ENCODE measurements at places on chromosomes 3 and 15. TPM values are rescaled to one million over a fixed set of nuclear protein-coding genes. Genes with fewer than 3 reads are reported as not detected.

Gene SLC27A2
- total RNA-seq: 24.3 TPM

Gene KPNA4
- total RNA-seq: 48.4 TPM

Gene COL6A5
- total RNA-seq: not detected

Gene EIF2A
- total RNA-seq: 137 TPM

Gene SYNPR
- total RNA-seq: not detected

Gene EPHA3
- total RNA-seq: not detected

Gene SELENOT
- total RNA-seq: 105 TPM

Gene NR1I2
- 0.36 TPM for total RNA-seq

Gene CELF6
- 0.19 TPM for total RNA-seq

Gene ASB14
- total RNA-seq: not detected

Gene SPATA12
- total RNA-seq: not detected

Gene TRH
- total RNA-seq: not detected

Gene FOXB1
- 1.5 TPM for total RNA-seq

Gene ADGRG7
- not detected for total RNA-seq

Gene TMEM39A
- total RNA-seq: 34.3 TPM

Gene KLHL18
- 23.7 TPM for total RNA-seq

Gene MUC20
- total RNA-seq: 0.73 TPM

Gene CYP1A1
- 0.64 TPM for total RNA-seq

Gene PLSCR4
- total RNA-seq: not detected

Gene ADPRH
- total RNA-seq: 7.7 TPM

Gene TTLL13
- total RNA-seq: 0.55 TPM

Gene CDCP1
- 0.53 TPM for total RNA-seq

Gene PRRT3
- 7.8 TPM for total RNA-seq

Gene CAPN7
- 23.6 TPM for total RNA-seq

Gene LMAN1L
- total RNA-seq: not detected

Gene AHSG
- total RNA-seq: not detected

Gene NOX5
- total RNA-seq: 0.02 TPM

Gene NMNAT3
- 1.1 TPM for total RNA-seq

Gene FBLN2
- not detected for total RNA-seq

Gene RYR3
- total RNA-seq: not detected

Gene AGBL1
- 0.10 TPM for total RNA-seq

Gene MYO5C
- total RNA-seq: 0.50 TPM

Gene C3orf80
- total RNA-seq: not detected

Gene GPR156
- not detected for total RNA-seq

Gene EBLN2
- 6.0 TPM for total RNA-seq

Gene ZNF501
- total RNA-seq: 2.6 TPM

Gene RPS27L
- total RNA-seq: 140 TPM

Data from activated CD4-positive, alpha-beta memory T cell treated with anti-CD3 and anti-CD28 coated beads for 36 hours (primary cell).